Thoracic aorta (tissue), 2 donors: ENCODE measurements at places on chromosomes 11 and 22. TPM values are rescaled to one million over a fixed set of nuclear protein-coding genes. Genes with fewer than 3 reads are reported as not detected.

Gene FAM76B
- 21.6 TPM for total RNA-seq

Gene C11orf86
- total RNA-seq: not detected

Gene OR9G1
- total RNA-seq: not detected

Gene OR5P2
- 1.2 TPM for total RNA-seq

Gene SRRD
- total RNA-seq: 31.3 TPM

Gene ALDH3B1
- total RNA-seq: 17.6 TPM

Gene VPS37C
- 23.0 TPM for total RNA-seq

Gene OR5A1
- not detected for total RNA-seq

Gene LRRC32
- total RNA-seq: 133 TPM

Gene PRRG4
- total RNA-seq: 2.3 TPM

Gene UPK3A
- total RNA-seq: not detected

Gene THY1
- total RNA-seq: 15.4 TPM
